A172 (cell line): ENCODE measurements at places on chromosomes 5 and 9. TPM values are rescaled to one million over a fixed set of nuclear protein-coding genes. Genes with fewer than 3 reads are reported as not detected.

- DNase-seq = peak; percentile 67
Measured at GRCh38 chr5:145237843-145238242, 597.3 kb downstream of the PRELID2 start.

DNA sequence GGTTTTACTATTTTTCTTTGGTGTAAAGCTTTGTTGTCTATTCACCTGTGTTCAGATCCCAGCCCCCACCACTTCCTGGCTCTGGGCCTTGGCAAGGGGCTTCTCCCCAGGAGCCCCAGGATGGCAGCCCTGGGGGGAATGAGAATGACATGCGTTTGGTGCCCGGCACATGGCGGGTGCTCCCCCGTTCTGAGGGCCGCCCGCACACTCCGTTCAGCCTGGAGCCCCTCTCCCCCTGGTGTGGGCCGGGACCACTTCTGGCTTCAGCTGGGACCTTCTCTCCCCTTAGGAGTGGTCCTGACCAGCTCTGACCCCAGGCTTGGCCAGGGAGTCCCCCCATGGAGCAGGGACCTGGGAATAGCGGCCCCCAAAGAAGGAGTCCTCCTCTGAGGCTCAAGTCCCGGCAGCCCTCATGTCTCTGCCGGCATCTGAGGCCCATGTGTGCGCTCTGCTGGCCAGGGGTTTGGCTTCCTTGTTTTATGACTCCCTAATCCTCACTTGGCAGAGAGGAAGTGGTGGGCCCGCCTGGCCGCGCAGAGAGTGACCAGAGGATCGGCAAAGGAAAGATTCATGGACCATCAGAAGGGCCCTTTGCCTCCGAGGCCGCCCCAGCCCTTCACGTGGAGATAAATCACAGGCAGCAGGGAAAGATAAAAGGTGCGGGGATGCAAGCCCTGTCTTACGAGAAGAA, 57.0 kb upstream of the LMX1B start:
- no peak for DNase-seq

The DEPDC1B gene
- 34.4 and 35.0 TPM in 2 replicates for total RNA-seq

DNA sequence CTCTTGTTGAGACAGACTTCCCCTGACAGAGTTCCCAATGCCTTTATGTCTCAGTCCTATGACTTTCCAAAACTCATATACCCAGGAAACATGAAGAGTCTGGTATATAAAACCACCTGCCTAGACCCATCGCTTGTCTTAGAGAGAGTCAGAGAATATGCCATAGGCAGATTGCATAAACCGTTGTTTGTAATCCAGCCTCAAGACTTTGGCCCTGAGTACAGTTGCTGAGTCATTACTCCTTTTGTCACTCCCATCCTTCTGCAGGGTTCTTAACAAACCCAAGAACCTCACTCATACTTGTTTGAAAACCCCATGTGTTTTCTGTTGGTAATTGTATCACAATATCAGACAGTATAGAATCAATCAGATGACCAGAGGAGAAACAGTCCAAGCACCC, 616.3 kb downstream of the SLCO4C1 start:
- DNase-seq = no peak

The TYRP1 gene
- total RNA-seq = 2.4 and 3.4 TPM in 2 replicates

DNA sequence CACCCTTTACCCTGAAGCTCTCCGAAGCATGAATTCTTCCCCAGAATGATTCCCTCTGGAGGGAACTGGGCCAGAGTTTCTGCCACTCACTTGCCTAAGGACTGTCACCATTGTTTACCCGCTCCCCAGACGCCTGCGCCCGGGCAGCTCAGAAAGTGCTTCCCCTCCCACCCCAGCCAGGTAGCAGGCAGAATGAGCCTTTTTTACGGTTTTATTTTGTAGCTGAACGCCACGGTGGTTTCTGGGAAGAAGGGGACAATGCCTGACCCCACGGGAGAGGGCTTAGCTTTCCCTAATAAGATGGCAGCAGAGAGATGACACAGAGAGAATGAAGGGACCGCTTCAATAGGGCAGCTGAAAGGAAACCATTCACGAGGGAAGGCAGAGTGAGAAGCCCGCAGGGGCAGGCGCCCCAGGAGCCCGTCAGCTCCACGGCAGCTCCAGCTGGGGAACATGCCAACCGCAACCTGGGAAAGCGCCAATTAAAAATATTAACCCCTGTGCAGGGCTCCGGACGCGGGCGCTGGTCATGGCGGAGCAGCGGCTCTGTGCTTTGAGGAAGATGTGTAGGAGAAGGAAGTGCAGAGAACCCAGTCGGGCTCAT, 20.4 kb upstream of the NTNG2 start:
- DNase-seq = peak; percentile 50

DNA sequence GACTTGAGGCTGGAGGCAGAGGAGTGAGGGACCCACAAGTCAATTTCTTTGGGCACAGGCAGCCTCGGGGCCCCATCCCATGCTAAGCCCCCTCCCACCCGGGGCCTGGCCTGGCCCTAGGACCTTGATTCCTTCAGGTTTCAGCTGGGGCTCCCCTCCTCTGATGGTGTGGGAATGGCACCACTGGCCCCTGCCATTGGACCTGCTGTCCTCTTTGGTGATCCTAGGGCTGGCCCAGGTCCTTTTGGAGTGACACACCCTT, 10.5 kb downstream of the ERGIC1 start:
- DNase-seq = no peak

DNA sequence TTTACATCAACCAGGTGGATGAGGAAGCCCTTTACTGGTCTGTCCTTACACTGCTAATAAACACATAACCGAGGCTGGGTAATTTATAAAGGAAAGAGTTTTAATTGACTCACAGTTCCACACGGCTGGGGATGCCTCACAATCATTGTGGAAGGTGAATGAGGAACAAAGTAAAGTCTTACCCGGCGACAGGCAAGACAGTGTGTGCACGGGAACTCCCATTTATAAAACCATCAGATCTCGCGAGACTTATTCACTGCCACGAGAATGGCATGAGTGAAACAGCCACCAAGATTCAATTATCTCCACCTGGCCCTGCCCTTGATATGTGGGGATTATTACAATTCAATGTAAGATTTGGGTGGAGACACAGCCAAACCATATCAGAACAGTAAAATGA, 67.3 kb upstream of the GRAMD2B start:
- DNase-seq = no peak

- peak; percentile 11 for DNase-seq
Measured at GRCh38 chr5:104126980-104127379, 564.4 kb upstream of the NUDT12 start.

GRCh38 chr9:135277219-135278201, 190.0 kb downstream of the OLFM1 start:
- DNase-seq = no peak

The PCSK1 gene
- total RNA-seq = 0.02 TPM in 1 of 2 replicates, not detected in the other

DNA sequence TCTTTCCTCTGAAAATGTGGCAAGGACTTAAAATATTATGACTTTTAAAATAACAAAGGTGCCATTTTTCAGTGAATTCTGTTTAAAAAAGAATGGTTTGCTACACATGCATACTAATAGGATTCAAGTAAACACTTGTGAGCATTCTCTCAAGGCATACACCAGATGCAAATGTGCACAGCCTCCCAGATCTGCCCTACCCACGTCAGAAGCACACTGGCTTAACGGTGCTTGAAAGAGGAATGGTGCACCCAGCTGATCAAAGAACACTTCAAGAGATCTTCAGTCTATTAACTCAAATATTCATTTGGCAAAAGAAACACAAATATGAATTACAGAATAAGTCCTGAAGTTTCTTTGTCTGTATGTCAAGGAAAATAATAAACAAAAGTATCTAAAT, 15.8 kb downstream of the GABRB2 start:
- DNase-seq = no peak

The LHX6 gene
- 2.2 and 2.5 TPM in 2 replicates for total RNA-seq

DNA sequence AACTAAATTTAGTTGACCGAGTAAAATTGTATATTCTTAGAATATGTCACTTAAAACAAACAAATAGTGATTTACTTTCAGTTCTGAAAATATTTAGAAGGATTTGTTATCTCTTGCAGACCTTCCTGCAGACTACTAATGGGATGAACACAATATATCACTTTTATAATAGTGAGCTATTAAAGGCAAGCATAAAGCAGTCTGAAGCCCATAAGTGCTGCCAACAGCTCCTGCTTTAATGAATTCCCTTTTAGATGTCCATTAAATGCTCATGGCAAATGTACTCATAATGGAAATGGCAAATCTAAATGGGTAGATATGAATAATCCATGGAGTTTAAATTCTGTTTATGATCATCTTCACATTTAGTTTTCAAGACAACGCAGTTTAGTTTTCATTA, 170.2 kb downstream of the RANBP17 start:
- no peak for DNase-seq

DNA sequence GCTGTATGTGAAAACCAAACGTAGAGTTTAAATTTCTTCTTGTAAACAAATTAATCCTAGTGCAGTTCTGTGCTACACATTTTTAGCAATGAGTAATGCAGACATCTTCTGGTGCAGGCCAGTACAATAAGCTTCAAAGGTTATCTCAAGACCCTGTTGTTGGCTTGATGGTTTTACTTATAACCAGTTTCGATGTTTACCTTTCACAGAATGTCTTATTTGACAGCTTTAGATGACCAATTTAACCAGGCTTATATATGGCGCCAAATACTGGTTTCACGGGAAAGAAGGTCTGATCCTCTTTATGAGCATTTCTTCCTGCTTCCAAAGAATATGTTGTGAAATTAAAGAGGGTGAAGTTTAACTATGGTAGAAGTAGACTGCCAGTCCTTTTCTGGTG, 9.9 kb downstream of the ZFAND5 start:
- DNase-seq = no peak

The PCDHB13 gene
- 1.1 TPM in 2 replicates for total RNA-seq

The ITGA2 gene
- 13.4 and 21.8 TPM in 2 replicates for total RNA-seq

DNA sequence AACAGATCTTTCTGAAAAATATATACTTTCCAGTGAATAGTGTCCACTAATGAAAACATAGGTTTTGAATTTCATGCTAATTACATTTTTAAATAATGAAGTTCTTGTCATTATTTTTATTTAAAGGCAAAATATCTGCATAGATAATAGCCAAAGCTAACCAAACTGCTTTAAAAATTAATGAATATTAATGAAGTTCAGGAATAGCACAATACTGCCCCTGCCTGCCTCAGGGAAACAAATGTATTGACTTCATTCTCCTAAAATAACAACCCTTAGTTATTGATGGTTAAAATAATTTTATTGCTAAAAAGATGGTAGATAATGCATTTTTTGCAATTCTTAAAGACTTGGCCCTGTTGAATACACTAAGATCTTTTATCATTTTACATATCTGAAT, 103.6 kb upstream of the SSBP2 start:
- DNase-seq = no peak

DNA sequence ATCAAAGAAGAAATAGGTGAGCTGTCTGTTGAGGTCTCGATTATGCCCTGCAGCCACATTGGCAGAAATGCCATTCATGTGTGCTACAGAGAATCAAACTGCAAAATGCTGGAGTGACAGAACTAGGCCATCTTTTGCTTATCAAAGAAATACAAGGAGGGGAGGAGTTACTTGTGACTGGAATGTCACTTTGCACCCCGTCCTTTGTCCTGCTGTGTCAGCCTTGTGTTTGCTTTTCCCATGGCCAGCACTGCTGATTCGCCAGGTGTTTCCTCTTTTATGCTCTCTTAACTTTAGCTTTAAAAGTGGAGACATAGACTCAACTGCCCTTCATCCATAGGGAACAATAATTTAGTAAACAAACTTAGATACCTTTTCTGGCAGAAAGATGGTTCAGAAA, 54.3 kb downstream of the SLC46A2 start:
- no peak for DNase-seq

DNA sequence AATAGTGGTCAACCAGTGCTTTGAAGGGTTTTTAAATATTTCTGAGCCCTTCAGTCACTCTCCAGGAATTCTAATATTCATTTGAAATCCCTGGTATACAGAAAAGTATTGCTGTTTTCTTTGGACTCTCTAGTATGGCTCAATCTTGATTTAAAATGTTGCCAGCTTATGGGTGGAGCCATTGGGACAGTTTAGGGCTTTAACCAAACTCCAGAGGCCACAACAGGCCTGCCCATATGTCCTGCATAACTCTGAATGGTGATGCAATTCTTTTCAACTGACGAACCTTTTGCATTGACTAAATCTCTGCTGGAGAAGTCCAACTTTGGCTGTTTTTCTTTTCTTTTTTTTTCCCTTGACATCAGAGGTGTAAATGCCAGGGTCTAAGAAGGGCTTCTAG, 10.3 kb upstream of the ANKHD1 start:
- no peak for DNase-seq

The CCL28 gene
- not detected in 2 replicates for total RNA-seq

- DNase-seq = no peak
Measured at GRCh38 chr9:36788534-36788933, 215.8 kb downstream of the MELK start.

The UBE2QL1 gene
- total RNA-seq = 0.65 and 1.9 TPM in 2 replicates

DNA sequence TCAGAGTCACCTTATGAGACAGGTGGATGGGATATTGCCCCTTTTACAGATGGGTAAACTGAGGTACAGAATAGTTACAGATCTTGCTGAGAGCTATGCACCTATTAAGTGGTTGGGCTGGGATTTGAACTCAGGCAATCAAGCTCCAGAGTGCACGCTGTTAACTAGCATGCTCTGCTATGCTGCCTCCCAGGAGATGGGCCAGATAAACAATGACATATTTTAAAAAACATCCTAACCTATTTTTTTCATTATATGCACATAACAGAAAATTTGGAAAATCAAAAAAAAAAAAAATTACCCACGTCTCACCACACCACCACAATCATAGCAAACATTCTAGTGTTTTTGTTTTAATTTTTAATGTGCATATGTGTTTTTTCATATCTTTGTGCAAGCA, 123.4 kb upstream of the STC2 start:
- no peak for DNase-seq

GRCh38 chr5:146734936-146735577, 143.5 kb downstream of the PPP2R2B start:
- DNase-seq = no peak

GRCh38 chr5:54990841-54991258, 5.5 kb upstream of the ESM1 start:
- DNase-seq = peak; percentile 60

The CMBL gene
- total RNA-seq = 9.3 and 12.5 TPM in 2 replicates

DNA sequence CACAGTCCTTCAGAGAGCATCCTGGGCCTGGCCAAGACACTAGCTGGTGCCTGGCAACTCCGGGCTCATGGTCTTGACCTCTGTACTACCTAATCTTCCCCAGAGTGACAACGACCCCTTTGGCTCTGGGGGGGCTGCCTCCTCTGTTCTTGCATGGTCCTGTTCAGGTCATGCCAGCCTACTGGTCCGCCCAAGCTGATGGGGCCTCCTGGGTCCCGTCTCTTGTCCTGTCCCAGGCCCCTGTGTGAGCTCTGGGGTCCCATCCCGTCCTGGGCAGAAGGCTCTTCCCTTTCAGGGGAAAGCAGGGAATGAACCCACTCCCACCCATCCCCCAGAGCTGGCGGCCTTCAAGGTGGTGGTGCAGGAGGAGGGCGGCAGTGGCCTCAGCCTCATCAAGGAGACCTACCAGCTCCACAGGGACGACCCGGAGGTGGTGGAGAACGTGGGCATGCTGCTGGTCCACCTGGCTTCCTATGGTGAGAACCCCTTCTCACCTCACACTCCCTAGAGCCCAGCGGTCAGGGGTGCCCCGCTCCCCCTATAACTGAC, 13.3 kb downstream of the REXO4 start:
- no peak for DNase-seq

- no peak for DNase-seq
Measured at GRCh38 chr5:103487218-103487617, 75.4 kb downstream of the NUDT12 start.

The SLC34A1 gene
- total RNA-seq = 0.05 TPM in 1 of 2 replicates, not detected in the other
